ENCODE measurements at places on chromosomes 3 and 15. TPM values are rescaled to one million over a fixed set of nuclear protein-coding genes. Genes with fewer than 3 reads are reported as not detected.

GRCh38 chr3:106018929-106019550, 150.2 kb upstream of the CBLB start:
- DNase-seq = no peak

Gene IGSF10
- total RNA-seq = 12.5 TPM

Gene PP2D1
- not detected for total RNA-seq

DNA sequence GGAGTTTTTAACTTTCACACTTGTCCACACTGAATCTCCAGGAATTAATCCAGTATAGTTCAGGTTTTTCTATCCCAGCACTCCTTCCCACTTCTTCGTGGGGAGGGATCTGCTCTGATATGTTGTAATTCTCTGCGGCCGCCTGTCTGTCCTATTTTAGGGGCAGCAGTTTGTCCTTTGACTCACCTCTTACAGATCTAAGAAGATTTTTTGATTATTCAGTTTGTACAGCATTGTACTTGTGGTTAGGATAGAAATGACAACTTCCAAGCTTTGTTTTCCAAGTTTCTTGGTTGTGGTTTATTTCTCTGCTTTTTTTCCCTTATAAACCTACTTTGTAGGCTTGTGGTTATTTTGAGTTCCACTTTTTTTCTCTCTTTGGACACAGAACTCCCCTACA, 601.7 kb downstream of the SI start:
- no peak for DNase-seq

DNA sequence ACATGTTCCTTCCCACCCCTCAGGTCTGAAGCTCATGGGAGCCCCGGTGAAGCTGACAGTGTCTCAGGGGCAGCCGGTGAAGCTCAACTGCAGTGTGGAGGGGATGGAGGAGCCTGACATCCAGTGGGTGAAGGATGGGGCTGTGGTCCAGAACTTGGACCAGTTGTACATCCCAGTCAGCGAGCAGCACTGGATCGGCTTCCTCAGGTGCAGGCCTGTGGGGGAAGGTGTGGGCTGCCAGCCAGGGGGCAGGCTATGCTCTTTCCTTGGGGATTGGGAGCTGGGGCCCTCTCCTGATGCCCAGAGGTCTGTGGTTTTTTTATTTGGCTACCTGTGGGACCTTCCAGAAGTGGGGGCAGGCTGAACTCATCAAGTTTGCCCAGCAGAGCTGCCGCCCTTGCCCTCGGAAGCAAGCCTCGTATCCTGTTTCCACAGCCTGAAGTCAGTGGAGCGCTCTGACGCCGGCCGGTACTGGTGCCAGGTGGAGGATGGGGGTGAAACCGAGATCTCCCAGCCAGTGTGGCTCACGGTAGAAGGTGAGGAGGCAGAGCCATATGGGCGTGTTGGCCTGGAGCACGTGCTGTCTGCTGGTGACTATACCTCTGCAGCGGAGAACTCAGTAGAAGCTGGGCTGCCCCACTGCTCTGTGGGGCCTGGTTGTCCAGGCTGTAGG, 2.2 kb downstream of the TYRO3 start:
- DNase-seq = no peak

GRCh38 chr3:133487920-133488540, 85.5 kb upstream of the CDV3 start:
- no peak for DNase-seq

Gene FBXL22
- 40.8 TPM for total RNA-seq

DNA sequence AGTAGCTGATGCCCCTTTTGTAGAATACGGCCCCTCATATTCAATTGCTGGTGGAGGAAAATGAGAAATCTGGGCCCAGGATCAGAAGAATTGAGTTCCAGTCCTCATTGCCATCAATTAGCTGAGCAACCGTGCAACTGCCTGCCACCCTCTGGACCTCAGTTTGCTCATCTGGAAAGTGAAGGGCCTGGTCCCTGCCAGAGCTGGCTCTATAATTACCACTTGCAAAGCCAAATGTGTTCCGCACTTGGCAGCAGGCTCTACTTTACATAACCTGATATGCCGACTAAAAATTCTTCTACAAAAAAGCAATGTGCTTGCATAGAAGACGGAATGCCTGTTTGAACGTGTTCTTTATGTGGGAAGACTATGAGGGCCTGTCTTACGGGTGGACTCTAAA, 8.6 kb upstream of the ITGB5 start:
- no peak for DNase-seq

Gene GOLGA8J
- total RNA-seq = not detected

GRCh38 chr3:85394424-85394823, 435.6 kb downstream of the CADM2 start:
- no peak for DNase-seq

GRCh38 chr15:28264166-28264565, 57.8 kb downstream of the HERC2 start:
- no peak for DNase-seq

Gene THPO
- 0.23 TPM for total RNA-seq

DNA sequence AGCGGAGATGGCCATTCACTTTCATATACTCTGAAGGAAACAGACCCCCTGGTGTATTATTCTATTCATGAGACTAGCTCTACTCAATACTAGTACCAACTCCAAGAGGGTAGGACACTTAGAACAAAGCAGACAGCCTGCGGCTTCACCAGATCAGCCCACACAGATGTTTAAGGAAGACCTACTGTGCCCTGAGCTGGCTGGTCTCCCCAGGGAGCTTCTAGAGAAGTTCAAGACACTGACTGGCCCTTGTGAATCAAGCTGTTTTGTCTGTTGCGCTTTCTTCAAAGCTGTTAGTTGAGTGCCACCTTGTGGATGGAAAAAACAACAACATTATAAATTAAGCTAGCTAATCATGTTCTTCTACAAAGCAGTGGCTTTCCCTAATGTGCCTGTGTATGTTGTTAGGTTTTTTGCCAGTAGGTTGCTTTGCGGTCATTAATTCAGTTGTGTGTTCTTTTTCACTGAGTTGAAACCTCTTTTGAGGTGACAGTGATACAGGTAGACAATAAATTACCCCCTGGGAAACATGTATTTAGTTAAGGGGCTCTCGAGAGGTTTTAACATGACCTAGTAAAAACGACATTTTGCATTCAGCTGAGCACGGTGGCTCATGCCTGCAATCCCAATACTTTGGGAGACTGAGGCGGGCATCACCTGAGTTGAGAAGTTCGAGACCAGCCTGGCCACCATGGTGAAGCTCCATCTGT, 64.2 kb upstream of the MYZAP start:
- no peak for DNase-seq

DNA sequence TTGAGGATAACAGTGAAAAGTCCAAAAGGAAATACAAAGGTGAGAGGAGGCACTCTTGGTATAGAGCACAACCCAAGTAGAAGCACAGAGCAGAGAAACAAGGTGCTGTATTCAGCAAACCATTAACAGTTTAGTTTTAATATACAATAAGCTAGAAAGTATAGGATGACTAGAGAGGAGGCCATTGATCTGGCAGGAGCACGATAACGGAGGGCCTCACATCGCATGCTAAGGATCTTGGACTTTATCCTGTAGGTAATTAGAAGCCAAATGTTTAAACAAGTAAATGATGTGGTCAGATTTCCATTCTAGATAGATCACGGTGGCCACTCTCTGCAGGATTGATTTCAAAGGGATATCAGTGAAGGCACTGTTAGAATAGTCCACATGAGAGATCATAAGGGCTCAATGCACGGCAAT, 935.0 kb downstream of the ROBO1 start:
- no peak for DNase-seq

DNA sequence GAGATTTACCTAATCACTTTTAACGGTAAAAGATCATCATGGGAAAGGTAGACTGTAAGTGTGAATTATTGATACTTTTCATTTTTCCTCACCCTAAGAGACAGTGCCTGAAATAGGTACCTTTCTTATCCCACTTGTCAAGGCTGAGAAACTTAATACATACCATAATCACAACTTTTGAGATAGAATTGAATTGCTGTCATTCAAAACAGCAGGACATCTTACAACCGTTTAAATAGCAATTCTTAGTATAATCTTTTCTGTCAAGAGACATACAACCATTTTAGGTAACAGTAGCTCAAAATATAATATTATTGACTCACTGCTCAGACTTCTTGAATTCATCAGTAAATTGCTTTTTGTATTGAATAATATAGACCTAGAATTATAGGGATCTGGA, 10.7 kb downstream of the UBE2E2 start:
- no peak for DNase-seq

Gene WNT5A
- 3.6 TPM for total RNA-seq

GRCh38 chr3:8631661-8632060, 12.9 kb downstream of the SSUH2 start:
- no peak for DNase-seq

DNA sequence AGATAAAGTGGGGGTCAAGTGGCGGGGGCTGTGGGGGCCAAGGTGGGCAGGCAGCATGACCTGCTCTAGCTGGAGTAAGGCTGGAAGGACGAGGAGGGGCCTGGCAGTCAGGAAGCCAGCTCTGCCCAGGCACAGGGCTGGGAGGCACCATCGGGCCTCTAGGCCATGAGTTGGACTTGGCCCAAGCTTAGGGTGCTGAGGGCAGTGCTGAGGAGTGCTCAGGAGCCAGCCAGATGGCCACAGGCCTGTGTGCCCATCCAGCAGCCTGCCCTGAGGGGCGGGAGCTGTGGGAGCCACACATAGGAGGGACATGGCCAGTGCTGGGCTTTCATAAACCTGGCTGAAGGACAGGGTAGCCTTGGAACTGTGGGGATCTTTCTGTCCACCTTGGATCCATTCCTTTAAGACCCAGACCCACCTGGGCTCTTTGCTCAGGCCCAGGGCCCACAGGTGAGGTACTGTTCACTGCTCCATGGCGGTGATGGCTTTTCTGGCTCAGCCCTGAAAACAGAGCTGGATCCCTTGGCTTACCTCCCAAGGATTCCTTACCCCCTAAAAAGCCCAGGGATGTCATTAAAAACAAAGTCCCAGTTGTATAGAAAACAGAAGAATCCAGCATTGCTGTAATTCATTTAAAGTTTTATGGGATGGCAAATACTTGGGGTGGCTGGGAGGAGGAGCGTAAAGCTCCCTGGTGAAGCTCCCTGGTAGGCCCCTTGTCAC, 137.0 kb downstream of the DNAJB8 start:
- DNase-seq = no peak

Gene DUOXA2
- not detected for total RNA-seq

- DNase-seq = no peak
Measured at GRCh38 chr3:116614795-116615362, 94.7 kb upstream of the TUSC7 start.

DNA sequence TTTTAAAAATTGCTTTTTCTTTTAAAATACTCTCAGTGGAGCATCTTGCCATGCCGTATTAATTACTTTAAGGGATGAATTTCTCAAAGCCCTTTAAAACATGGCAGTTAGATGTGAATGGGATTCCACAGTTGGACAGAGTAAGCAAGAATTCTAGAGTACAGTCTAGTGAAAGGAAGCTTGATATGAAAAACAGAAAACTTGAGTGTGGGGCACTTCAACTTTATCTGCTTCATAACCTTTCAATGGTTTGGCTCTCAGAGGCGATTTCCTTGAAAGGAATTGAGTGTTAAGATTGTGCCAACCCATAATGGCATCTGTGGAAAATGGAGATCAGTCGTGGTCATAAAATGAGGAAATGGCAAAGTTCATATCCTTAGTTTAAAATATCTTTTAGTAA, 127.7 kb upstream of the SAMMSON start:
- no peak for DNase-seq

GRCh38 chr3:25155652-25156471, 272.2 kb upstream of the RARB start:
- no peak for DNase-seq

DNA sequence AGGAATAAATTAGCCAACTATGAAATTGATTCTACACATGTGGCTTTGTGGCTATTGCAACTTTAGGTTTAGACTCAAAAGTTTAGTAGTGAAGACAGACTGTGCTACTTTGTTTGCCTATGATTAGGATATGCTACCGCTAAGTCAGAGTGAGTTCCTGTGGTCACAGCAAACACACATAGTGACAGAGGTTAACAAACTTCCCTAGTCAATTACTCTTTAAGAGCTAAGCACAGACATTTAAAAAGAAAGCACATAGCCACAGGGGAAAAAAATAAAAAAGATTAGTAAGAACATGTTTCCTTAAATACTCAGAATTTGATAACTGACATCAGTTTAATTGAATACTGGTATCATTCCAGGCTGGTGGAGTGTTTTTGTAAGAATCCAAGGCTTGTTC, 207.1 kb downstream of the GBE1 start:
- no peak for DNase-seq

GRCh38 chr15:58491499-58492202, 59.9 kb downstream of the LIPC start:
- DNase-seq = no peak

GRCh38 chr3:12433823-12434222, 50.5 kb upstream of the TSEN2 start:
- DNase-seq = no peak

Gene UBA7
- total RNA-seq = 25.5 TPM

Gene CDHR4
- not detected for total RNA-seq

DNA sequence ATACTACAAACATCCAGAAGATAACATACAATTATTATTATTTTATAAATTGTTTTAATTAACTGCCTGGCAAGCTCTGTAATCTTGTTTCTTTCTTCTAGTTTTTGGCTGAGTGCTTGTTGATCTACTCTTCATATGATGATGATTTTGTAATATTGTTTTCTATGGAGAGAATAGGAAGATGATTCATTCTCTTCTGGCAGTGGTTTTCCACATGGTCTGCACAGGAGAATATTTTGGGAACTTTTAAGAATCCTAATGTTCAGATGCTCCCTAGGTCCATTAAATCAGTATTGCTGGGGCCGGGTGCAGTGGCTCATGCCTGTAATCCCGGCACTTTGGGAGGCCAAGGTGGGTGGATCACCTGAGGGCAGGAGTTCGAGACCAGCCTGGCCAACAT, 37.6 kb downstream of the CACNA2D3 start:
- no peak for DNase-seq

DNA sequence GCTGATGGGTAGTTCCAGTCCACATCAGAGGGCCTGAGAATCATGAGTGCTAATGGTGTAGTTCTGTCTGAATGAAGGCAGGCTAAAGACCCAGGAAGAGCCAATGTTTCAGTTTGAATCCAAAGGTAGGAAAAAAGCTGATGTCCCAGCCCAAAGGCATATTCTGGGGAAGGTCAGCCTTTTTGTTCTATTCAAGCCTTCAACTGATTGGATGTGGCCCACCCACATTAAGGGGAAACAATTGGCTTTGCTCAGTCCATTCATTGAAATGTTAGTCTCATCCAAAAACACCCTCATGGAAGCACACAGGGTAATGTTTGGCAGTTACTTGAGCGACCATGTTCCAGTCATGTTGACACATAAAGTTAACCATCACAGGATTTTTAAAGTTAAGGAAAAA, 25.9 kb downstream of the EPHB1 start:
- no peak for DNase-seq

- no peak for DNase-seq
Measured at GRCh38 chr15:69795601-69796000, 302.1 kb downstream of the TLE3 start.

GRCh38 chr3:127590282-127590592, 296 bp downstream of the TPRA1 start:
- DNase-seq = no peak

Gene GRK7
- total RNA-seq = not detected

DNA sequence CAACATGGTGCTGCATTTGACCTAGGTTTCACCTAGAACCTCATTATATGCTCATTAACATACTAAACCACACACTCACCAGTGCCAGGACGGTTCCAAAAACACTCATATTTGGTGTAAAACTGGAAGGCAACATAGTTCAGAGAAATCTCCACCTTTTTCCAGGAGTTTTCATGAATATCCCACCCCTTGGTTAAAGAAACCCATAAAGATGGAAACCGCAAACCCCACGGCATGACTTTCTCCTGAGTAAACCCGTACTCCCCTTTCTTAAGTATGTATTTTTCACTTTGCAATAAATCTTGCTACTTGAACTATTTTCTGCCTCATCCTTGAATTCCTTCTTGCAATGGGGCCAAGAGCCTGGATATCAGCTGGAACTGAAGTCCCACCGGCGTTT, 379.3 kb downstream of the MAGI1 start:
- DNase-seq = no peak

All from right cardiac atrium (tissue), 5 donors.